Testis (tissue), 5 donors: ENCODE measurements at places on chromosomes 16 and 17. TPM values are rescaled to one million over a fixed set of nuclear protein-coding genes. Genes with fewer than 3 reads are reported as not detected.
A peak's percentile ranks its signal among the peaks of the same experiment; 100 is the strongest.

- DNase-seq, result no peak
- no peak overlapping the region for H3K4me3 ChIP-seq
- H3K27me3 ChIP-seq, result no peaks in the 10 kb centered on the region
- no peak overlapping the region for H3K27ac ChIP-seq
These were observed 104.7 kb upstream of the CHMP6 start for GRCh38 chr17:80886641-80887573.

VPS35 gene
- total RNA-seq, result 129 TPM

GRCh38 chr17:17395885-17396284, 80.9 kb upstream of the MED9 start:
- no peaks in the 10 kb centered on the region for H3K36me3 ChIP-seq
- no peak overlapping the region for H3K4me3 ChIP-seq
- H3K4me1 ChIP-seq, result peaks cover 12% of the 10 kb centered on the region
- H3K27ac ChIP-seq, result no peak overlapping the region
- no peak for DNase-seq
- H3K27me3 ChIP-seq, result no peaks in the 10 kb centered on the region

EXOC3L1 gene
- 5.1 TPM for total RNA-seq

ABCC6 gene
- total RNA-seq, result 1.0 TPM

CD300E gene
- 0.31 TPM for total RNA-seq

DNA sequence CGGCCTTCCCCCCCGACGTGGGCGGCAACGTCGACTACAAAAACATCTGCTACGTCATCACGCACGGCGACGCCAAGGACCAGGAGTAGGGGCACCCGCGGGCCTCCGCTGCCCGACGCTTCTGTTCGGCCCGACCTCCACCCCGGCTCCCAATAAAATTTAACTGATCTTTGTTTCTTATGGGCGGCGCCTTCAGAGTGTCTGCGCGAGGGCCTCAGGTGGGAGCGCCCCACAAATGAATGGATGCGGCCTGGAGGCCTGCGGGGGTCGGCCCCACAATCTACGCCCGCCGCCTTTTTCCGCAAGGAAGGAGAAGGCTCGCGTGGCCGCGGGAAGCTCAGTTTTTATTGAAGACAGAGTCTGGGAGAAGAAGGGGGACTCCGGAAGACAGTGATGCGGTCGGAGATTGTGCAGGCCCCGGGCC, 3.2 kb downstream of the MYL11 start:
- peak; percentile 95 for DNase-seq
- peak overlapping the region; percentile 98 for H3K27ac ChIP-seq
- H3K4me1 ChIP-seq, result peaks cover 13% of the 10 kb centered on the region
- H3K4me3 ChIP-seq, result peak overlapping the region; percentile 66
- H3K36me3 ChIP-seq, result no peaks in the 10 kb centered on the region
- H3K27me3 ChIP-seq, result no peaks in the 10 kb centered on the region

DNA sequence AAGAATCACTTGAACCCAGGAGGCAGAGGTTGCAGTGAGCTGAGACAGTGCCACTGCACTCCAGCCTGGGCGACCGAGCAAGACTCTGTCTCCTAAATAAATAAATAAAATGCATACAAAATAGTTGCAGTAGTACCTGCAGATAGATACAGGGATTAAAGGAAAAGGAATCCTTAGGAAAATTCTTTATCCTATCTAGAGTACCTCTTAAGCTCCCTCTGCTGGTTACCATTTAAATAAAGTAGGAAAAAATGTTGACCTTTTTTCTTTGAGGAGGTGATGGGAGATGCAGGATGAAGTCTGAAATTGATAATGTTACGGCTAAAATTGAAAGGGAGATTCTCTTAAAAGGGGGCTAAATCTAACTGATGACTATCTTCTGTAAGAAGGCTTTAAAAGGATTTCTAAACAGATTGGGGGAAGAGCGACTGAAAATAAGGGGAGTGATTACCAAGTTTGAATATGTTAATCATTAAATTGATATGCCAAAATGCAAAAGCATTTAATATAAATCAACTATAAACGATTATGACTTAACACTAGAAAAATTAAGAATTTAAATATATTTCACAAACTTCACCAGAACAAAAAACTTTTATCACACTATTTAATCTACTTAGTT, 29.4 kb downstream of the C16orf87 start:
- DNase-seq, result no peak
- no peaks in the 10 kb centered on the region for H3K36me3 ChIP-seq
- H3K4me1 ChIP-seq, result no peaks in the 10 kb centered on the region
- H3K4me3 ChIP-seq, result no peak overlapping the region
- no peaks in the 10 kb centered on the region for H3K27me3 ChIP-seq

DNA sequence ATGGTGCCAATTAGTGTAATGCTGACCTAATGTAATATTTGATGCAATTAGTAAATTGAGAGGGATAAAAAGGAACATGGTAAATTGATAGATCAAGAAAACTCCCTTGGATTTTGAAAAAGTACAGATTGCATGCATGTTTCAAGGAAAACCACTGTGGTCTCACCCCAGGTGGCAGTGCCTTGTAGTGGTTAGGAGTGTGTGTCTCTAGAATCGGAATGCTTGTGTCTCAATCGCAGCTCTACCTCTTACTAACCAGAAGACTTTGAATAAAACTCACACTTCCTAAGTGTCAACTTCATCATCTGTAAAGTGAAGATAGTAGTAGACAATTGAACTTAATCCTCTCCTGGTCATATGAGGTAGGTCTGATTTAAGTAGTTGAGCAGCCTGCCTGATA, 128.9 kb upstream of the GOT2 start:
- no peak overlapping the region for H3K27ac ChIP-seq
- H3K27me3 ChIP-seq, result no peaks in the 10 kb centered on the region
- no peak for DNase-seq

DNA sequence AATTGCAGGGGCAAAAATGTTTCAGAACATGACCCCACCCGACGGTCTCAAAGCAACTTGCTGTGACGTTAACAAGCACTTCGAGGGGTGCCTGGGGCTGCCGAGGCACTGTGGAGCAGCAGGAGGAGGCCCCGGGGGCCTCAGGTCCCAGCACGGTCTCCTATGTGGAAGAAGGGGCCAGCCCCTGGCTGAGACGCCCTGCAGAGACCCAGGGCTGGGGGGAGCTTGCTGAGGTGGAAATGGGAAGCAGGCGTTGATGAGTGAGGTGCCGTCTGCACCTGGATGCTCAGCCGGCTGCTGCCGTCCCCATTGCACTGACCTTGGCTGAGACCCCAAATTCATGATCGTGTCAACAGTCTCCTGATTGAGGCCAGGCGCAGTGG, 46.5 kb downstream of the NT5M start:
- no peaks in the 10 kb centered on the region for H3K36me3 ChIP-seq
- DNase-seq, result no peak
- H3K4me1 ChIP-seq, result no peaks in the 10 kb centered on the region
- H3K27ac ChIP-seq, result no peak overlapping the region

GRCh38 chr16:27839419-27839818, 224.1 kb downstream of the GSG1L start:
- no peak for DNase-seq
- H3K4me1 ChIP-seq, result no peaks in the 10 kb centered on the region
- H3K27ac ChIP-seq, result no peak overlapping the region
- H3K36me3 ChIP-seq, result no peaks in the 10 kb centered on the region
- no peak overlapping the region for H3K4me3 ChIP-seq
- H3K27me3 ChIP-seq, result no peaks in the 10 kb centered on the region

DNA sequence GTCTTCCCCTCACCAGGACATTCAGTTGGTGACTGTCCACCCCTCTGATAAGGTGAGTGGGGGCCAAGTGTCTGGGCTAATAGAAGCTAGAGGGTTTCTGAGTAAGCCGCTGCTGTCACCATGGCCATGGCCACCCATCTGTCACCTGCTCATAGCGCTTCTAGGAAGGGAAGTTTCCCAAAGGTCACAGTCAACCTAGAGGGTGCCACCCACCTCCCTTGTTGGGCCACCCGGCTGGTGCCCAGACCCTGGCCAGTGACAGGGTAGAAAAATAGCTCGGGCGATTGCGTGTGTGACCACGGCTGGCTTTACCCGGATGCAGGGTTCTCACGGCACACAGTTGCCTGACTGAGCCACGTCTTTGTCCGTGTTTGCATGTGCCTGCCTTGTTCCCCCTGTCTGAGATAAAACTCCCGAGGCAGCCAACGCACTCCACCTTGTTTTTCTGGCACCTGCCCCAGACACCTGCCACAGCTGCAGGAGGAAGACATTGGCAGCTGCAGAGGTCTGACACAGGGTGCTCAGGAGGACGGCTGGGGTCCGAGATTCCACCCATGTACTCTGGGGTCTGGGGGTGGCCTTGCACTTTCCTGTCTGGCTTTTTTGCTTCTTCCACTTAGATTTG, 809 bp downstream of the PIRT start:
- H3K4me1 ChIP-seq, result no peaks in the 10 kb centered on the region
- no peak for DNase-seq
- H3K27me3 ChIP-seq, result no peaks in the 10 kb centered on the region
- no peak overlapping the region for H3K27ac ChIP-seq
- no peak overlapping the region for H3K4me3 ChIP-seq

DNA sequence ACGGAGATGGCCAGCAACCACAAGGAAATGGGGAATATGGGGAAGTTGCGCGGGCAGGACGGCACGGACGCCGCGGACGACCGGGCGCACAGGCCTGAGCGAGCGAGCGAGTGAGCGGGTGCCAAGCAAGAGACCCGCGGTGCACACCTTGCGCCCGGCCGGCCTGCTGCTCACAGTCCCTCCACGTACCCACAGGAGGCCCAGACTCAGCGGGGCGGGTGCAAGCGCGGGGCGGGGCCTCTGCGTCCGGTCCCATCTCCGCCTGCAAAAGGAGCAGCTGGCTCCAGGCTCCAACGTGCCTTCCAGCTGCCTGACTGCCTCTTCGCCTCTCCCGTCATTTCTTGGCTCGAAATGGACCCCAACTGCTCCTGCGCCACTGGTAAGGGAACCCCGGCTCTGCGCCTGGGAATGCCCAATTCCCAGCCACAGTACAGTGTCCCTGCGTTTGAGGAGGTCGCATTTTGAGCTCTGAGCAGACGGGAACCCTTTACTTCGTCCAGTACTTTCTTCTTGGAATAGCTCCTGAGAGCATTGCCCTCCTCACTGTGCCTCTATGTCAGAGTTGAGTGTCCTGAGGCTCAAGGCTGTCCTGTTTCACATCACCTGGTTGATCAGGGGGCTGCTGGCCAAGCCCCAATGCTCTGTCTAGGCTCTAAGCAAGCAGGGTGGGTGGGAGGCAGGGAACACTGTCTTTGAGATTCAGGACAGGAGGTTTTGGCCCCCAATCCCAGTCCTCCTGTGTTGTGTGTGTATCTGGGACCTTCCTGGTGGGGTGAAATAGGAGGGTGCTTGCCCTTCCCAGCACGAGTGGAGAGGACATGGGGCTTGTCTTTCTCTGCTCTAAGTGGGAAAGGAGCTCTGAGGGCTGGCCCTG, 8.1 kb upstream of the MT1E start:
- no peaks in the 10 kb centered on the region for H3K36me3 ChIP-seq
- no peak overlapping the region for H3K27ac ChIP-seq
- H3K4me1 ChIP-seq, result peaks cover 6% of the 10 kb centered on the region

GRCh38 chr17:62781356-62781755, 26.8 kb downstream of the MARCHF10 start:
- no peak overlapping the region for H3K27ac ChIP-seq

- DNase-seq, result no peak
- H3K27me3 ChIP-seq, result no peaks in the 10 kb centered on the region
- H3K4me1 ChIP-seq, result peaks cover 4% of the 10 kb centered on the region
- no peaks in the 10 kb centered on the region for H3K36me3 ChIP-seq
These were observed 67.3 kb upstream of the PLCG2 start for GRCh38 chr16:81711657-81712319.

DNA sequence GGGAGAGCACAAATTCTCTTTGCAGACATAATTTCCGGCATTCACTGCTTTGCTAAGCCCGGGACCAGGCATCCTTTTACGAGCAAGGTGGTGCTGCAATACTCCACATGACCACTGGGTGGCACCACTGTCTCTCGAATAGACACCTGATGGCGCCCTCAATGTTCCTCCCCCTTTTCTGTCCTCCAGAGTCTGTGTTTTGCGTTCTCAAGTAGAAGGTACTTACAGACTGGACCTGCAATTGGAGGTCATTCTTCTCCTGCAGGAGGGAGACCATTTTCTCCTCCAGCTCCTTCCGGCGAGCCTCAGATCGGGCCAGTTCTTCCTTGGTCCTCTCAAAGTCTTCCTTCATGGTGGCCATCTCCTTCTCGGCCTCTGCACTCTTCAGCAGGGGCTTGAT, 45.2 kb downstream of the MYH13 start:
- no peak overlapping the region for H3K4me3 ChIP-seq
- no peaks in the 10 kb centered on the region for H3K4me1 ChIP-seq
- H3K36me3 ChIP-seq, result no peaks in the 10 kb centered on the region
- H3K27me3 ChIP-seq, result no peaks in the 10 kb centered on the region
- H3K27ac ChIP-seq, result no peak overlapping the region
- DNase-seq, result peak; percentile 97

DNA sequence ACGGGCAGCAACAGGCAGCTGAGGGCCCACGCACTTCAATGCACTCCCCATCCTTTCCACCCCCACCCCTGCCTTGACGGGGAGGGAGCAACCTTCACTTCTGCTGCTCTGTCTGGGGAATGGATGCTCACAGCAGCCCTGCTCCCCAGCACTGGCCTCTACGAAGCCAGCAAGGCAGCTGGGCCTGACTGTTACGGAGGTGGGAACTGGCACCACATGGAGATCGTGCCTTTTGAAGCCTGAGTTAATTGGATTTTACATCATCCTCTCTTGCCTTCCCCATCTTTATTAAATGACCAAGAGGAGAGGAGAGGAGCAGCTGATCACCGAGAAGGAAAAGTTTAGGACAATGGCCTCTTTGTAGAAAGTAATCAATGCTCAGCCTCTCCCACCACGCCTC, 187.0 kb upstream of the RPL38 start:
- H3K4me1 ChIP-seq, result no peaks in the 10 kb centered on the region
- no peaks in the 10 kb centered on the region for H3K27me3 ChIP-seq
- H3K36me3 ChIP-seq, result no peaks in the 10 kb centered on the region
- no peak overlapping the region for H3K27ac ChIP-seq
- H3K4me3 ChIP-seq, result no peak overlapping the region

DNA sequence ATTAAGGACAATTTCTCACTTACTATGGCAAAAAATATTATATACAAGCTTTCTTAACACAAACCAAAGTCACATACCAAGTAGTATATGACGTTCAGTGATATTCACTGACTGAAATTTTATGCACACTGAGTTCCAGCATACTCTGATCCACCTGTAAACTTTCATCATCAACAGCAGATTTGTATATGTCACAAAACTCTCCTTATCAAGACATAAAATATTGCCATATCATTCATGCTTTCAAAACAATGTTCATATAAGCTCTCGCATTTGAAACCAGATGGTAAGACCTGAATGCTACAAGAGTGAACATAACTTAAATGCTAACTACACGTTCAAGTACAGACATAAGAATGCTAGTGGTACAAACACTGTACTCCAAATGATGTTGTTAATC, 46.7 kb downstream of the GNA13 start:
- H3K27me3 ChIP-seq, result no peaks in the 10 kb centered on the region
- H3K4me1 ChIP-seq, result peaks cover 25% of the 10 kb centered on the region
- DNase-seq, result no peak
- H3K4me3 ChIP-seq, result no peak overlapping the region

DNA sequence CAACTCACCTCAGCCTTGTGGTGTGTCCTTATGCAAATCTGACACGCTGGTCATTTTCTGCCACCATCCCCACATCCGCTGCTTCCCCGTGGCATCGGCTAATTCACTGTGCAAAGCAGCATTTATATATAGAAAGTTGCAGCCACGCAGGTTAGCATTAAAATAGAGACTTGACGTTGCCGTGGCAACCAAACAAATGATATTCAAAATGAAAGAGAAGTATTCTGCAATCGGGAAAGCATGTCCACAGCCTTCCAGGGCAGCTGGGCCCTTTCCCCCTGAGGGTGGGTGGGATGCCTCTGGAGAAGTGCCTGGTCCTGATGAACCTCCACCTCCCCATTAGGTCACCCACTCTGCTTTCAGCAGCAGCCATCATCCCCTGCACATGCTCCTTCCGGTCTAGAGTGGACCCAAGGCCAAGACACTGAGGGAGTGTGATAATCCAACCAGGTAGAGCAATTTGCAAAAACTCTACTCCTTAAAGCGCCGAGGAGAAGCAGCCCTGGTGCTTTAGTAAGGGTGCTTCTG, 138.7 kb downstream of the GAS7 start:
- H3K27ac ChIP-seq, result no peak overlapping the region
- no peaks in the 10 kb centered on the region for H3K4me1 ChIP-seq
- H3K36me3 ChIP-seq, result no peaks in the 10 kb centered on the region
- H3K4me3 ChIP-seq, result no peak overlapping the region
